ENCODE measurements at places on chromosomes 5 and 9. TPM values are rescaled to one million over a fixed set of nuclear protein-coding genes. Genes with fewer than 3 reads are reported as not detected.

SLC46A2 gene
- 11.1 TPM for total RNA-seq

- DNase-seq = peak; percentile 65
Observed at GRCh38 chr5:127072861-127073846, at the start of gene C5orf63. Gene C5orf63, minus strand, starts transcription at chr5:127073502. Its CDS starts 14,507 bp downstream, at chr5:127058995.

DNA sequence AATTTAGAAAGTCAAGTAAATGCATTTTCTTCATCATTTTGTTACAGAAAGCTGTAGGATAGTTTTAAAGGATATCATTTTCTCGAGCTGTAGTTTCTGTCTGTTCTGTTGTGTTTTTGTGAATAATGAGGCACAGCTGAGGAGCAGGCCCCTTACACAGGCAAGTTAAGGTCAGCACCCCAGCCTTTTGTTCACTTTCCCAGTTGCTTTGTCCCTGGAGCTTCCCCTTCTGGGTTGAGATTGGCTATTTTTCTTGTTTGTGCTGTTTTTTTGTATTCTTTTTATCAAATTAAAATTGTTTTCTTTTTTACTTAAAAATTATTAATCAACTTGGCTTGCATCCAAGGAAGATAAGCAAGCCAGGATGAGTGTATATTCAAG lies 213.8 kb upstream of the ACTBL2 start:
- no peak for DNase-seq

ECSCR gene
- 62.5 TPM for total RNA-seq

DNA sequence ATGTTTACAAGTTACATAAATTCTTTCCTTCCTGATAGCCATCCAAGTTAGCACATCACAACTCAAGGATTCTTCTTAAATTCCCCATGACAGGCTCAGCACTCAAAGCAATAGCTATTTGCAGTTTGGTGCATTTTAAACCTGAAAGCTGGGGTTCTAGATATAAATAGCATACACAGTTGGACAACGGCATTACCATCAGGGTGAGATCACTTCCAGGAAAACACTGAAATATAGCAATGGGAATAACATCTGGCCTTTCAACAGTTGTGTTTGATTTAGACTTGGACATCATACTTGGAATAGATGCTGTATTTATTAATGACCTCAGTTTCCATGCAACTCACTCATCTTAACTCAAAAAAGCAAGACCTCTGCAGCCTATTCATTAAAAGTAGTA lies 24.7 kb upstream of the LECT2 start:
- DNase-seq = no peak

DNA sequence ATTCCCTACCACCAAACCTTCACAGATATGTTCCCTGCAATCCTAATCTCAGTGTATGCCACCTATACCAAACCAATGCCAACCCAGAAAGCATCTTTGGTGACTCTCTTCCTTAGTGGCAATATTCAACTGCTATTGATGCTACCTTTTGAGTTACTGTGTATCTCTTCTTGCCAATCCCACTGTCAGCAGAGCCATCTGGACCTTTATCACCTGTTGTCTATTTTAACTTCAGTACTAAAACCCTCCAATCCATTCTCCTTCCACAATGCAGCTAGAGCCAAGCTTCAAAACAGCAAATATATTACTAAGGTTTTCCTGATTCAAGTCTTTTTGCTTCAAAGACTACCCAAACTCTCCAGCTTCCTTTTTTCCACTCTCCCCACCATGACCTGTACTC lies 777.2 kb upstream of the DMAC1 start:
- DNase-seq = no peak

SPATA31C1 gene
- not detected for total RNA-seq

- no peak for DNase-seq
Observed at GRCh38 chr9:87088192-87088591, 140.9 kb upstream of the GAS1 start.

PCDHGC5 gene
- 1.0 TPM for total RNA-seq

- DNase-seq = no peak
Observed at GRCh38 chr5:5105531-5105930, 34.6 kb upstream of the ADAMTS16 start.

LEAP2 gene
- 0.74 TPM for total RNA-seq

GRCh38 chr5:67960939-67961338 lies 254.6 kb upstream of the PIK3R1 start:
- no peak for DNase-seq

GRIN3A gene
- not detected for total RNA-seq

GRCh38 chr9:27496135-27496504 lies 28.0 kb upstream of the IFNK start:
- DNase-seq = no peak

DNA sequence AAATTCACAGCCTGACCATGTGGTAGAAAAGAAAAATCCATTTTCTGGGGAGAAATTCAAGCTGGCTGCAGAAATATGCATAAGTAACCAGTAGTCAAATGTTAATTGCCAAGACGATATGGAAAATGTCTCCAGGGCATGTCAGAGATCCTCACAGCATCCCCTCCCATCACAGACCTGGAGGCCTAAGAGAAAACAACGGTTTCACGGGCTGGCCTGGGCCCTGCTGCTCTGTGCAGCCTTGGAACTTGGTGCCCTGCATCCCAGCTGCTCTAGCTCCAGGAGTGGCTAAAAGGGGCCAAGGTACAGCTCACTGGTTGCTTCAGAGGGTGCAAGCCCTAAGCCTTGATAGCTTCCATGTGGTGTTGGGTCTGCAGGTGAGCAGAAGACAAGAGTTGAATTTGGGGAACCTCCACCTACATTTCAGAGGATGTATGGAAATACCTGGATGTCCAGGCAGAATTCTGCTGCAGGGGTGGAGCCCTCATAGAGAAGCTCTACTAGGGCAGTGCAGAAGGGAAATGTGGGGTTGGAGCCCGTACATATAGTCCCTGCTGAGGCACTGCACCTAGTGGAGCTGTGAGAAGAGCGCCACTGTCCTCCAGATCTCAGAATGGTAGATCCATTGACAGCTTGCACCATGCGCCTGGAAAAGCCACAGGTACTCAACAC lies 49.7 kb downstream of the PTBP3 start:
- DNase-seq = no peak

- DNase-seq = no peak
Observed at GRCh38 chr5:177964471-177964870, 31.6 kb downstream of the PROP1 start.

DNA sequence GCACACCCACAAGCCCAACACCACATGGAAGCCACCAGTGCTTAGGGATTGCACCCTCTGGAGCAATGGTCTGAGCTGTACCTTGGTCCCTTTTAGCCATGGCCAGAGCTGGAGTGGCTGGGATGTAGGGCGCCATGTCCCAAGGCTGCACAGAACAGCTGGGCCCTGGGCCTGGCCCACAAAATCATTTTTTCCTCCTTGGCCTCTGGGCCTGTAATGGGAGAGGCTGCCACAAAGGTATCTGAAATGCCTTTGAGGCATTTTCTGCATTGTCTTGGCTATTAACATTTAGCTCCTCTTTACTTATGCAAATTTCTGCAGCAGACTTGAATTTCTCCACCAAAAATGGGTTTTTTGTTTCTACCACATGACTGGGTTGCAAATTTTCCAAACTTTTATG lies 117.6 kb downstream of the SPOCK1 start:
- DNase-seq = no peak

DNA sequence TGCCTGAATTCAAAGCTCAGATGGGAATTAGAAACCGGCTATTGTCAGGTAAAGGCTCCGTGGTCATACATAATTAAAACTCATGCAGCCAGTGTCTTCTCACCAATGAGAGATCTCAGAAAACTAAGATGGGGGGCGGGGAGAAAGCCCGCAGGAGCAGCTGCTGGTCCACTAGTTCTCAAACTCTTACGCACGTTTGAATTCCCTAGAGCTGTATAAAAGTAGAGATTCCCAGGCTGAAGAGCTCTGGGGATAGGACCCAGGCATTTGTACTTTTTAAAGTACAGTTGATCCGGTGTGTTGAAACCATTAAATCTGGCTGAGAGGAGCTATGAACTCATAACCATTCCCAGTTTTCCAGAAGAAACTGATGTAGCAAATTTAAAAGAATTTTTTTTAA lies 68.5 kb downstream of the FRMD3 start:
- no peak for DNase-seq

PCDHGB4 gene
- 2.4 TPM for total RNA-seq

DNA sequence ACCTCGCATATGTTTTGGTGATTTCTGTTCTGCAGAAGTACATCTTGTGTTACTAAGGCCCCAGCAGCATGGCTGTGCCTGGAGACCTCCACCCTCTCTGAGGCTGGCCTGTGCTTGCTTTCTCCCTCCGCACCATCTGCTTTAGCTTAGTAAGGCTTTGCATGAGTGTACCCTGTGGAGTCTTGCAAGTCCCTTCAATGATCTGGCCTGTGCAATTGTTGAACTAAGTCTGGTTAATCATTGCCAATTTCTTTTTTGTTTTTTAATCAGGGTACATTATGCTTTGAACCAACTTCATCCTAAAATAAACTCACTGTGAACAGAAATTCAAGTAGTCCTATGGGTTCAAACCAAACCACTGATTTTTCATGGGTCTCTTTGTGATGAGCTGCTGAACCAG lies 32.3 kb downstream of the ACOT12 start:
- DNase-seq = no peak

LRRC19 gene
- total RNA-seq = not detected

NUTM2G gene
- total RNA-seq = not detected

TNPO1 gene
- 75.6 TPM for total RNA-seq

DNA sequence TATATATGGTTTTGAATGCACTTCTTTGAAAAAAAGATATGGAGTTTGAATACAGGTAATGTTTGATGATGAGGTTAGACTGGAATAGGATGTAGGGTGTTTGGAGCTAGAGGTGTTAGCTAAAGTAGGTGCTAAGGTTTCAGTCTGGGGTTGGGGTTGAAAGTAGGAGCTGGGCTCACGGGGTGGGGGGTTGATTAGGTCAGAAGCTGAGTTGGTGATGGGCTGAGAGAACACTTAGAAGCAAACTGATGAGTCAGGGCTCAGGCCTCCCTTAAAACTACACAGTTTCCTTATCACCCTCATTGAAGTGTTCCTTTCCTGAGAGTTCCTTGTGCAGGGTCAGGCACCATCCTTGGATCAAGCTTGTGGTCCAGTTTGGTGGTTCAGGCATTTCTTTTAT lies 308.8 kb upstream of the ADAMTS16 start:
- DNase-seq = no peak

PCDHB14 gene
- 5.2 TPM for total RNA-seq

FOXD4L3 gene
- not detected for total RNA-seq

ZER1 gene
- total RNA-seq = 30.9 TPM

ACOT12 gene
- not detected for total RNA-seq

ADGRD2 gene
- total RNA-seq = not detected

- DNase-seq = no peak
Observed at GRCh38 chr9:4222357-4222756, 77.5 kb downstream of the GLIS3 start.

GRCh38 chr5:109519416-109519815 lies 109.6 kb upstream of the PJA2 start:
- no peak for DNase-seq

DNA sequence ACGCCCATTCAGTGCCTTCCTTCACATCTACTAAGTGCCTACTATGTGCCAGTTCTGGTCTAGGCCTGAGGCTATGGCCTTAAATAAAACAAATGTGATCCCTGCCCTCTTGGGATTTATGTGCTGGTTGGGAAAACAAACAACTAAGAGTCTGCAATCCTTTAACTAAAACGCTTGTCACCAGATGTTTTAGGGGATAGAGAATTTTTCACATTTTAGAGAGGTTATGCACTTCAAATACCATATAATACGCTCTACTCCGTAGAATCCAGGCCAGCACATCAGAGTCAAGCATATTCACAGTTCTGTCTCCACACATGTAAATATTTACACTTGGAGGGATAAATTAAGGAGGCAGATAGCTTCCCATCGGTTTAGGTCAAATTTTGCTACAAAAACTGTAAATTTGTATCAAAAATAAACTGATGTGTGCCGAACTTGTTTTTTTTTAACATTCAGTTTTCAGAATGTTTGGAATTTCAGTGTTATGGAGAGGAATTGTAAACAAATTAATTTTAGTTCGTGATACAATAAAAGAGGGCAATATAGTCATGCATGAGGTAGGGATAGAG lies 22.0 kb upstream of the ADRA1B start:
- no peak for DNase-seq

DNA sequence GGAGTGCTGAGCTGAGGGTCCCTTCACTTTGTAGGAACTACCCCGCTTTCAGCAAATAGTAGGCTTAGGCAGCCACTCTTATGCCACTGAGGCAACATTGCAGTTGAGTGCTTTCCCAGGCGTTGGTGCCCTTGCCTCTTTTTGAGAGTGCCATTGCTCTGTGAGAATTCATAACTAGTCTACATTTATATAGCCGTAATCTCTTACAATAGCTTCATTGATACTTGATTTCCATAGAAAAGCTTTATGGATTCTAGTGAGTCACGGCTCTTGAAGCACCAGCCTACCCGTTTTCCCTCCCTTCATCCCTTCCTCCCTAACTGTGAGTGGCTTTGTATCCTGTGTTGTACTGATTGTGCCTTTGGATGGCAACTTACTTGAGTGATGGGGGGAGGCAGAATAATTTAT lies 283.9 kb downstream of the AOPEP start:
- no peak for DNase-seq

CAMK2A gene
- 1.1 TPM for total RNA-seq

- DNase-seq = no peak
Observed at GRCh38 chr9:131867611-131868192, 127.8 kb upstream of the RAPGEF1 start.

SLC34A3 gene
- not detected for total RNA-seq

- DNase-seq = no peak
Observed at GRCh38 chr9:98365781-98366180, 110.3 kb upstream of the TBC1D2 start.

DNA sequence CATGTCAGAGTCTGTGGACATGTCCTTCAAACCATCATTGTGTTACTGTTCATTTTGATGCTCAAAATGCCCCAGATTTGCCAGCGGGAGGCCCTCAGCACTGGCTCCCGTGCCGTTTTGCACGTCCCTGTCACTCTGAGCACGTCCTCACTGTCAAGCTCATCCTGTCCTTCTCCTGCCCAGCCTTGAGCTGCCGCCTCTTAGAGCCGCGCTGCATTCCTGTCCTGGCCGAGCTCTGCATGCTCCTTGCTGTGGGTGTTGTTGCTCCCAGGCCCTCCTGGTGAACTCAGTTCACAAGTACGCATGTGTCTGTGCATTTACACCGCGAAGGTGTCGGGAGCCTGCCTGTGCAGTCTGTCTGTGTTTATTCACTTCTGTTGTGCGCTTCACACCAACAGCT lies 62.2 kb downstream of the WNK2 start:
- DNase-seq = no peak

- DNase-seq = no peak
Observed at GRCh38 chr9:105244734-105245028, 230 bp downstream of the SLC44A1 start.

DNA sequence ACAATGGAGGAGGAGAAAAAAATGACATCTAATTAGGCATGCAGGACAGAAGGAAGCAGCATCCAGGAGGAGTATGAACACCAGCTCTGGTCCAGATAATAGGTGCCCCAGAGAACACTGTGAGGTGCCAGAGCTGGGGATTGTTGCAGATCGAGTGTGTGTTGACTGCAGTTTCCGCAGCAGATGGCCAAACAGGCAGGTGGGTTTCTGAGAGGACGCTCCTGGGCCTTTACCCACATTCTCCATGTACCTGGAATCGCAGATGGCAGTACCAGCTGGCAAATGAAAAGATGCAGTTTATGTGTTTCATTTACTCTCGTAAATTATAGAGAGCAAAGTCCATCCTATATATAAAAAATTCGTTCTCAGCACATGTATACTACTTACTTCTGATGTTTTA lies 182.2 kb upstream of the ISL1 start:
- no peak for DNase-seq
